ENCODE measurements at places on chromosomes 6 and 20. TPM values are rescaled to one million over a fixed set of nuclear protein-coding genes. Genes with fewer than 3 reads are reported as not detected.

ZSCAN23 gene
- polyA plus RNA-seq: not detected

DNAH8 gene
- polyA plus RNA-seq: not detected

CPNE5 gene
- 105 TPM for polyA plus RNA-seq

HFE gene
- polyA plus RNA-seq: 2.9 TPM

CAP2 gene
- not detected for polyA plus RNA-seq

PDYN gene
- polyA plus RNA-seq: not detected

BIRC7 gene
- not detected for polyA plus RNA-seq

MAP3K7 gene
- 21.4 TPM for polyA plus RNA-seq

CD109 gene
- polyA plus RNA-seq: 0.07 TPM

RUNX2 gene
- not detected for polyA plus RNA-seq

CALHM4 gene
- not detected for polyA plus RNA-seq

OR2J3 gene
- polyA plus RNA-seq: not detected

ZFP57 gene
- not detected for polyA plus RNA-seq

TRIM40 gene
- polyA plus RNA-seq: not detected

LPIN3 gene
- not detected for polyA plus RNA-seq

UBE2C gene
- polyA plus RNA-seq: not detected

OPRM1 gene
- not detected for polyA plus RNA-seq

SLC16A10 gene
- polyA plus RNA-seq: not detected

COX4I2 gene
- not detected for polyA plus RNA-seq

HAO1 gene
- polyA plus RNA-seq: not detected

DOK5 gene
- polyA plus RNA-seq: not detected

IL17A gene
- polyA plus RNA-seq: not detected

SLCO4A1 gene
- 1.6 TPM for polyA plus RNA-seq

KIF25 gene
- not detected for polyA plus RNA-seq

All from naive B cell (primary cell).